ENCODE measurements at places on chromosomes 4 and X.

GRCh38 chrX:89034679-89035078 is 287.7 kb downstream of the CPXCR1 start:
- no peak for DNase-seq

DNA sequence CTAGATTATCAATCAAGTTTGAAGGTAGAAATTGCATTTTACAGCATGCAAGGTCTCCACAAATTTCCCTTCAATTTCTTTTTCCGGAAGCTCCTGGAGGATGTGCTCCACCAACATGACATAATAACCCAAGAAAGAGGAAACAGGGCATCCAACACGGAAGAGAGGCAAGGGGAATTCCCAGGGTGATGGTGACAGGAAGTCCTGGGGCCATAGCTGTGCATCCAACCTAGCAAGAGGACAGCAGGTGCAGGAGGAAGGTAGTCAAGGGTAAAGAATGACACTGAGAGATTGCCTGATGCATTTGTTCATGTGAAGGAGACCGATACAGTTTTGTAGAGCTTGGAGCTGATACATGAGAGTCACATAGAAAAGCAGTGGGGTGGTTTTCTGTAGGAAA is 115.7 kb upstream of the LSM6 start:
- no peak for DNase-seq

GRCh38 chr4:145308598-145308997 is 128.2 kb upstream of the OTUD4 start:
- DNase-seq, result no peak

DNA sequence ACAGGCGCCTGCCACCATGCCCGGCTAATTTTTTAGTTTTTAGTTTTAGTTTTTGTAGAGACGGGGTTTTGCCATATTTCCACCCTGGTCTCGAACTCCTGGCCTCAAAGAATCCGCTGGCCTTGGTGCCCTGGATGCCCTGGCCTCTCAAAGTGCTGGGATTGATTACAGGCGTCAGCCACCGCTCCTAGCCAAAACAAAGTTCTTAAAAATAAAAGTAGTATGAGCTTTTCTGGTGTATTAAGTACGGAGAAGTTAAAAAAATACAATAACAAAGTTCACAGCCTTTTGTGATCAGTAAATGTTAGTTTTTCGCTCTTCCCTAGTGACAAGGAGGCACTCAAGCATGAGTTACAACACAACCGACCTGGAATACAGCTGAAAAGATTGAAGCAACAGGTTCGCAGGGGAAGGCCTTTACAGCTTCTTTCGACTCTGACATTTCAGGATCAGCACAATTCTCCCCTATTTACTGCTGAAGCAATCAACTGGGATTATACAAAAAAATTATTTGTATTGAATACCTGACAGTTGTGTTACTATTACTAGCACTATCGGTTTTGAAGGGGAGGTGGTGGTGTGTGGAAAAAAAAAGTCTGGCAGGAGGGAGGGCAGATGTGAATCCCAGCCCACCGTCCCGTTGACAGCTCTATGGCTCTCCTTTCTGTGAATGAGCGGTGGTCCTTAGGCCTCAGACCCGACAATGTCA is 893 bp upstream of the METAP1 start:
- no peak for DNase-seq

- DNase-seq, result no peak
These were observed 286.5 kb downstream of the GLUD2 start for GRCh38 chrX:121333942-121334341.

Measured in NCI-H226 (cell line).